ENCODE measurements at places on chromosomes 2 and 18.

- DNase-seq: no peak
Measured at GRCh38 chr2:214801768-214802397, 7.6 kb downstream of the BARD1 start.

DNA sequence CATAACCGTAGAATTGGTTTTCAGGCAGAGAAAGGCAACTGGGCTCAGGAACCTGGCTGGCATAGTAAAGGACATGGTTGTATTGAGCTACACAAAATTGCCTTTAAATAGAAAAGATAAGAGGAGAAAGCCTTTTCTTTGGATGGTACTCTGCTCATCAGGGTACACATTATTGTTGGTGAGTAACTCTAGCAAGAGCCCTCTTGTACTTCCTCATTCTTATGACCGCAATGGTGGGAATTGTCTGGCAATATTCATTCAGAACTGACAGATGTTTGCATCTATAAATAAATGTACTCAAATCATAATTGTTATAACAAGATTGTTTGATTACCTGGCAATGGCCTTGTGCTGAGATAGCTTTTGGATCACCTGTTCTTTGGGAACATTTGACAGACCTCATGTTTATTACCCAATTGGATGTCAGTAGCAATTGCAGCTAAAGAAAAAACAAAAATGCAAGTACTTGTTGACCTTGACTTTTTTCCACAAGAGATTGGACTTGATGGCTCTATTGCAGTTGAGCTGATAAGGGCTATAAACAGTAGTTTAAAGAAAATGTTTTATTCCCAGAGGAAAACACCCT, 43.9 kb downstream of the MEIS1 start:
- no peak for DNase-seq

- DNase-seq: no peak
Measured at GRCh38 chr2:205511641-205512040, 170.7 kb upstream of the NRP2 start.

GRCh38 chr2:14336759-14337382, 295.6 kb upstream of the LRATD1 start:
- DNase-seq: no peak

DNA sequence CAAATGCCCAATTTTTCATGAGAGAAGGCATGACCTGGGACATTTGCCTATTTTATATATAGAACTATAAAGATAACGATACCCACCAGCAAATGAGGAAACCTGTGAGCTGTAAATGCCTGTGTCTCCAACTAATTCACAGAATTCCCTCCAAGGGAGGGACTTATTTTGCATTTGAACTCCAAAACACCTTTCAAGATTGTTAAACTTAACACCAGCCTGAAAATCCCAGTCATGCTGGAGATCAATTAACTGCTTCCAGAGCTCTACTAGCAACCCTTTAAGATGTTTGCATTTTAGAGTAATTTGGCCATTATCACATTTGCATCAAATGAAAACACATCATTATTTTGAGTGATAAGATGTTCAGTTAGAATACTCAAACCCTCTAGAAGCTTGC, 68.1 kb upstream of the KLHL14 start:
- DNase-seq: no peak
